HTR-8/SVneo (cell line): ENCODE measurements at places on chromosomes 2 and 18.

GRCh38 chr18:22124970-22125369 lies 44.4 kb upstream of the GATA6 start:
- no peak for DNase-seq

DNA sequence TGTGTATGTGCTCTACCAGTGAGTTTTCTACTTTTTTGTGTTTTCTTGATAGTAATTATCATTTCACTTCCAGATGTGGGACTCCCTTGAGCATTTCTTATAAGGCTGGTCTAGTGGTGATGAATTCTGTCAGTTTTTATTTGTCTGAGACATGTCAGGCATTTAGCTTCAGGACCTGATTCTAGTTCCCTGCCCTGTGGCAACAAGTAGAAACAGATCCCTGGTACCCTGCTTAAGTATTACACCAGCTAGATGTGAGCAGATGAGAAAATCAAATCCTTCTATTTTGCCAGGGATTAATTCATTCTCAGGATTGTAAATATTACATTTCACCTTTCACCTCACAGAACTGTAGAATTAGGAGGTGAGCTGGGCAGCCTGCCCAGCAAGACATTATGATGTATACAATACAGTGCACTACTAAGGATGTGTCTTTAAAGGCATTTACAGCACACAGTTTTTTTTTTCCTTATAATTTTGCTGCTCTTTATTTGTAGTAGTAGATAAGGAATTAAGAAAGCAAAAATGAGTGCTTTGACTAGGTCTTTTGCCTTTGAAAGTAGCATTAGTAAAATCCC lies 35.1 kb downstream of the GALM start:
- no peak for DNase-seq

DNA sequence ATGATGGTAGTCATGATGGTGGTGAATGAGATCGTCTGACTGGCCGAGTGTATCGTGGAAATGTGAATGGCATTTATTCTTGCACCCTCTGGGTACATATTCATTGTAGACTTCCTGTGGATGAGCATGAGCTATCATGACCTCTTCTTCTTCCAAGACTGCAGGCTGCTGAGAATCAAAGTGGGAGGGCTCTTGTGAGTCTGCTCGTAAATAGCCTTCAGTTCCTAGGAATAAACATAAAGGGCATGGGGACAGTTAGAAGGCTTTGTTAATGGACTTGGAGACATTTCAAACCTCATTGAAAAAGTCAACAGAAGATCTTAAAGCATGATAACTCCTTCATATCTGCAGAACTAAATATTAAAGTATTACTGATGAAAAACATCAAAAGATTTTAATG lies 14.9 kb downstream of the SLC39A6 start:
- DNase-seq, result no peak

DNA sequence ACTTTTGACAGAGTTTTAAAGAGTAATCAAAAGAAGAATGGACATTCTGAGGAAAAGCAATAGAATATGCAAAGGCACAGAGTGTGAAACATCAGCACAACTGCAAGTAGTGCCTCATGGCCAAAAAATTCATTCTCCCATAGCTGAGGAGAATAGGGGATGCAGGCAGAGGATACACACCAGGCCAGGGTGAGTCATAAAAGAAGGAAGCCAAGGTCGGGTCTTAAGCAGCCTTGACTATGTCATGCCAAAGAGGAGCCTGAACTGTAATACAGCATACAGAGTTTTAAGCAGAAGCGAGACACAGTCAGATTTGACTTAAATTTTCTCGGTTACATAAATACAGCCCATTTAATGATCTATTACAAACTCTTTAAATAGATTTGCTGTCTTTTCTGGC lies 165.0 kb downstream of the LNPK start:
- no peak for DNase-seq

DNA sequence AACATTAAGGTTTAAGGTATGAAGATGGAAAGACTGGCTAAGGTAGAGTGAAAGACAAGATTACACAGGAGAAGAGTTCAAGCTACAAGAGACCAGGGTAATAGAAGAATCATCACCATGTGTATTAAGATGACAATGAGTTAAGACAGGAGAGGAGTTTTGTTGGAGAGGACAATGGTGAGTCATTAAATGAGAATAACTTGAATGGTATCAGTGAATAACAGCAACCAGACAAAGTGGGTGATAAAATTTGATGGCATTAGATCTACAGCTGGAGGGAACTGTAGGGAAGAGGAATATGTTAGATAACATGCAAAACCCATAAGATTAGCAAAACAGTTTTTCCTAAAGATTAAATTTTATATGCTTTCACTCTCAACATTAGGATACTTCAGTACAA lies 18.8 kb upstream of the ENOSF1 start:
- DNase-seq, result no peak

- no peak for DNase-seq
These were observed 235.6 kb downstream of the NUP35 start for GRCh38 chr2:183359867-183360266.

DNA sequence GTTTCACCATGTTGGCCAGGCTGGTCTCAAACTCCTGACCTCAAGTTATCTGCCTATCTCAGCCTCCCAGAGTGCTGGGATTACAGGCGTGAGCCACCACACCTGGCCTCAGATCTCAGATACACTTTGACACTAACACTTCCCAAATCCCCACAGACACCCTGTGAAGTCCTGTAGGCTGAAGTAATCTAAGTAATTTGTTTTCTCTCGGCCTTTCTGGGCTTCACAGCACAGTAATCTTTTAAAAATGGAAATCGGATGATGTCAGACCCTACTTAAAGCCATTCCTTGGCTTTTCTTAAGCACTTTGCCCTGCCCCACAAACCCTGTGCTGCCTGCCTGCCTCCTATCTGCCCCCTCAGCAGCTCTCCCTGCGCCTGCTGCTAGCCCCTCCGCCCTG lies 16.2 kb downstream of the ATIC start:
- no peak for DNase-seq

DNA sequence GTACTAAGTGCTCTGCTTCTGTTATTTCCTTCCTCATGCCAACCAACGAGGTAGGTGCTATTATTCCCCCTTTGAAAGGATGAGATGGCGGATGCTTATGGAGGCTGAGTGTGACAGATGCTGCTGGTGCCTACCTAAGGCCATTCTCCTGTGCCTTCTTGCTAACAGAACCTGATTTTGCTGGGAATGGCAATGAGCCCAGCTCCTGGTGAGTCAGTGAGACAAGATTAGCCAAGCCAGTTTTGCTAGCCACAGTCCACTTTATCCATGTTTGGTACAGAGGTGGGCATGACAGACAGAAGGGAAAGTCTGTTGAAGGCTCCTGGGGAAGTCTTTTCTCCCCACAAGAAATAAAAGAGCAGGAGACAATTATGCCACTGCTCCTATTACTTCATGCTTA lies 43.7 kb upstream of the TMEM163 start:
- no peak for DNase-seq

- no peak for DNase-seq
These were observed 11.6 kb downstream of the OXER1 start for GRCh38 chr2:42752314-42752713.

- DNase-seq, result peak; percentile 31
These were observed 7.0 kb downstream of the NCKAP5 start for GRCh38 chr2:133561045-133561852.

DNA sequence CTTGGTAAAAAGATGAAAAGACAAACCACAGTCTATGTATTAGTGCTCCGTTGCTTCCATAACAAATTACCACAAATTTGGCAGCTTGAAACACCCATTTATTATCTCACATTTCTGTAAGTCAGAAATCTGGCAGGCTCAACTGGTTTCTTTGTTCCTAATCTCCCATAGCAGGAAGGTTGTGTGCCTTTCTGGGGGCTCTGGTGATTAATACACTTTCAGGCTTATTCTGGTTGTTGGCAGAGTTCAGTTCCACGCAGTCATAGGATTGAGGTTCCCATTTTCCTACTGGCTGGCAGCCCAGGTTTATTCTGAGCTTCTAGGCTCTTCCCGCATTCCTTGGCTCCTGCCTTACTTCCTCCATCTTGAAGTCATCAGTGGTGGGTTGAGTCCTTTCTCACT lies 189.3 kb downstream of the ANAPC1 start:
- no peak for DNase-seq
